Effector memory CD4-positive, alpha-beta T cell (primary cell): ENCODE measurements at places on chromosomes 11 and 22.

GRCh38 chr11:34926101-34926830 lies 9.8 kb downstream of the PDHX start:
- DNase-seq: no peak

- no peak for DNase-seq
Measured at GRCh38 chr11:83523676-83524075, 237.5 kb upstream of the CCDC90B start.

- DNase-seq: no peak
Measured at GRCh38 chr11:125464270-125464662, 31.8 kb downstream of the FEZ1 start.

GRCh38 chr11:126862664-126863243 lies 137.8 kb downstream of the KIRREL3 start:
- peak; percentile 2 for DNase-seq

- DNase-seq: no peak
Measured at GRCh38 chr11:128517451-128518230, 69.7 kb downstream of the ETS1 start.

GRCh38 chr22:28412109-28412508 lies 267.5 kb downstream of the TTC28 start:
- DNase-seq: no peak

- DNase-seq: no peak
Measured at GRCh38 chr22:50621948-50622722, 5.8 kb downstream of the ARSA start.

GRCh38 chr22:42950281-42950680 lies 64.7 kb downstream of the PACSIN2 start:
- DNase-seq: no peak

GRCh38 chr22:44702479-44703198 lies 635 bp downstream of the PRR5 start:
- DNase-seq: no peak

DNA sequence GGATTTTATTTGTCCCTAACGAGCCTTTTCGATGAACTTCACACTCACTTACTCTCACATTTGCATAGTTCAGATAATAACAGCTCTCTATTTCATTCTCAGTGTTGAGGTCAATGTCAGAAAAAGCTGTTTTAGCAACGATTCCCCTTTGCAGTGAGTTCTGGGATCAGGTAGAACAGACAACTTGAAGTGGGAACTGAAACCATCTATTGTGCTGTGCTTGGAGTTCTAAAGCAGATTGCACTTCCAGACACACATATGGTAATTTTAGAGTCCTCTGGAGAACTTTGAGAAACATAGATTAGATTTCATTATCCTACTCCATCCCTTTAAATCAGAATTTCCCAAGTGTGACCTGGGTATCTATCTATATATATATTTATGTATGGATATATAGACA lies 124.6 kb upstream of the BLID start:
- DNase-seq: no peak

DNA sequence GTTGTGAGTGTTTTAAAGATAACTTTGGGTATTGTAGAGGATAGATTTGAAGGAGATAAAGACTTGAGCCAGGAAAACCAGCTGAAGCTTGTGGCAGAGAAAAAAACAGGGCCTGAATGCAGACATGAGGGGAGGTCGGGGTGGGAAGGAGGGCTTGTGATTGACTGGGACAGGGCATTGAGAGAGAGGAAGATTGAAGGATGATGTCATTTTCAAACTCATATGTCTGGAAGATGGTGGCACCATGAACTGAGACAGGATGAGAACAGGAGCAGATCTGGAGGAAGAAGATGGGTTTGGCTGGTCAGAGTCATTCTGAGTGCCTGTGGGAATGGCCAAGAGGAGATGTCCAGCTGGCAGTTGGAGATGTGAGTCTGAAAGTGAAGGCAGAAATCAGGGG lies 14.7 kb downstream of the CSNK2A3 start:
- no peak for DNase-seq

DNA sequence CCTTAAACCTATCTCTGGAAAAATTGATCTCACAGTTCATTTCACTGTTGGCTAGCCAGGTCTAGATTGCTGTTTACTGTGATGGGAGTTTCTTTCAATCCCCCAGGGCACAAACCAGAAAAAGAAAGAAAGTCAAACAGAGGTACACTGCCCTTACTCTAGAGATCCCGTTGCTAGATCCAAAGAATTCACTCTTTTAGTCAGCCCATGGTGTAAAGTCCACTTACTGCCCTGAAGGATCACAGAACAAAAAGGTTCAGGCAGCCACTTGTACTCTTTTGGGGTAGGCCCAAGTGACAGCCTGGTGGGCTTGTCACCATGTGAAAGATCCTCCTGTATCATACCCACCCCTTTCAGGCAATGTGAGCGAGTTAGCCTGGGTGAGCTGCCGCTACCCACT lies 162.6 kb upstream of the CCDC179 start:
- no peak for DNase-seq

DNA sequence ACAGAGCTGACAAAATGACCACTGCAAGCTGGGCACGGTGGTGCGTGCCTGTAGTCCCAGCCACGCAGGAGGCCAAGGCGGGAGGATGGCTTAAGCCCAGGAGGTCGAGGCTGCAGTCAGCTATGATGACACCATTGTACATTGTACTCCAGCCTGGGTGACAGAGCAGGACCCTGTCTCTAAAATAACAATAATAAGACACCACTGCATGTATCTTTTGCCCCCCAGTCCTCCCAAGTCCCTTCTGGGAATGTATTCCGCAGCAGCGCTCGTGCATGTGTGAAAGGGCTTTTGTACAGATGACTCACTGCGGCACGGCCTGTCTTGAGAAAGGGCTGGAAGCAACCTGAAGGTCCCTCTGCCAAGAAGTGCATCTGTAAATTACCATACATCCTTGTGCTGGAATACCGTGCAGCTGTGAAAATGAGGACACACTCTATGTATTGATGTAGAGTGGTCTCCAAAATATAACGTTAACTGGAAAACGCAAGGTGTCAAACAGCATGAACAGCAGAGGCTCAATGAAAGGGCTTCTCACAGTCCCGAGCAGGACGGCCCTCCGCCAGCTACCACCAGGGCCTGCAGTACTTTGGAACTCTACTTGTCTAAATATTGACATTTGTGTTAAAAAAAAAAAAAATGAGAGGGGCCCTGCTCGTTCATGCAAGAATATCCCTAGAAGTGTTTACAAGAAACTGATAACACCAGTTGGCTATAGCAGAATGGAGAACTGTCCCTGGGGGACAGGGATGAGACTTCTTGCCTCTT lies 9.0 kb upstream of the CDC42EP2 start:
- no peak for DNase-seq

GRCh38 chr11:127576210-127576609 lies 575.6 kb upstream of the KIRREL3 start:
- no peak for DNase-seq

DNA sequence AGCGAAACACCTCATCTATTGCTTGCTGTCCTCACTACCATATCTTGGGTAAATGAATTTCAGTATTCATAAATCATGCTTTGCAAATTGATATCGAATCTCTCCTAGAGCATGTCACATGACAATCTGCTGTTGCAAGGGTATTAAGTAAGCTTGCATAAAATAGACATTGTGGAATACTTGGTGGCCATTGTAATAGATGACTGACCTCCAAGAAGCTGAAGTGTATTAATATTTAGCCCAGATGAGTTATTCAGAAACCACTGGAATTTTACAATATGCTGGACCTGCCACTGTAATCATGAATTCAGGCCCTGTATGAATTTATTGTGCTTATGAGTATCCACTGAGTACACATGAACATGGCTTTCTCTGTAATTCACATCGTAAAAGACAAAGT lies 289.7 kb upstream of the ARHGAP42 start:
- DNase-seq: no peak

GRCh38 chr11:27651711-27652110 lies 48.5 kb downstream of the BDNF start:
- no peak for DNase-seq

DNA sequence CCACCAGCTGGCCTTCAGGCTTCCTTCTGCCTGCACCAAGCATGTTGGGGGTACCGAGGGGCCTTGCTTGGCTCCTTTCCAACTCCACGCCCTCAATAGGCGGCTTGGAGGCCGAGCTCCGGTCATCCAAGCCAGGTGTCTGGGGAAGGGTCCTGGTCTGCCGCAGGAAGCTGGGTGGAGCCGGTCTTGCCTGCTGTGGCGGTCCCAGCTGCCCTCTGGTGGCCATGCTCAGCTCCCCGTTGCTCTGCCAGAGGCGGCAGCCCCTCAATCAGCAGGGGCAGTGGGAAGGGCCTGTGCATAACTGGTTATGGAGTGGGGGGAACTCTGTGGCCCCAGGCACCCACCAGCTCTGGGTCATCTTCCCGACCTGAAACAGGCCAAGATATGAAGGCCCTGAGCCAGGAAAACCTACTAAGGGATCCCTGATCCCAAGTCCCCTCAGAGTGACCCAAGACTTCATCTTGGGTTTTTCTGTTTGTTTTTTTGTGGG lies 3.2 kb downstream of the ARVCF start:
- DNase-seq: no peak

GRCh38 chr11:70440206-70440605 lies 41.9 kb downstream of the CTTN start:
- DNase-seq: no peak

- no peak for DNase-seq
Measured at GRCh38 chr11:128464878-128465450, 122.4 kb downstream of the ETS1 start.

- no peak for DNase-seq
Measured at GRCh38 chr11:88231894-88232482, 56.7 kb upstream of the RAB38 start.

GRCh38 chr22:37484480-37485394 lies 1.4 kb downstream of the MFNG start:
- DNase-seq: peak; percentile 77

DNA sequence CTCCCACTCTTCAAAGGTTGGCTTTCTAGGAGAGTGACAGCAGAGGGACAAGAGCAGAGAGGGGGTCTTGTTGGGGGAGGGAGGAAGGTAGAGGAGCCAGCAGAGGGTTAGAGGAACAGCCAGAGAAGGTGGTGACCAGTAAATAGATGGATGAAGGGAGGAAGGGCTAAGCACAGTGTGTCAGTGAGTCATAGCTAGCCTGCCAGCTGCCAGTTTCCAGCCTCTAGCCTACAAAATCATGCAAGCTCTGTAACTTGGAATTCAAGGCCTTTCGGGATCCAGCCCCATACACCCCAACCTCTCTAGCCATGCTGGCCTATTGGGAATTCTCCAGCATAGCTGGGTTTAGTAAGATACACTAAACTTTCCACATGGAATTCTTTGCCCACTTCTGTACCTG lies 147.4 kb upstream of the TEAD1 start:
- no peak for DNase-seq

- no peak for DNase-seq
Measured at GRCh38 chr22:39719559-39720450, 149.3 kb downstream of the CACNA1I start.

GRCh38 chr11:101528541-101528940 lies 55.3 kb downstream of the TRPC6 start:
- DNase-seq: no peak

- peak; percentile 55 for DNase-seq
Measured at GRCh38 chr11:128716661-128717210, 22.9 kb downstream of the FLI1 start.

DNA sequence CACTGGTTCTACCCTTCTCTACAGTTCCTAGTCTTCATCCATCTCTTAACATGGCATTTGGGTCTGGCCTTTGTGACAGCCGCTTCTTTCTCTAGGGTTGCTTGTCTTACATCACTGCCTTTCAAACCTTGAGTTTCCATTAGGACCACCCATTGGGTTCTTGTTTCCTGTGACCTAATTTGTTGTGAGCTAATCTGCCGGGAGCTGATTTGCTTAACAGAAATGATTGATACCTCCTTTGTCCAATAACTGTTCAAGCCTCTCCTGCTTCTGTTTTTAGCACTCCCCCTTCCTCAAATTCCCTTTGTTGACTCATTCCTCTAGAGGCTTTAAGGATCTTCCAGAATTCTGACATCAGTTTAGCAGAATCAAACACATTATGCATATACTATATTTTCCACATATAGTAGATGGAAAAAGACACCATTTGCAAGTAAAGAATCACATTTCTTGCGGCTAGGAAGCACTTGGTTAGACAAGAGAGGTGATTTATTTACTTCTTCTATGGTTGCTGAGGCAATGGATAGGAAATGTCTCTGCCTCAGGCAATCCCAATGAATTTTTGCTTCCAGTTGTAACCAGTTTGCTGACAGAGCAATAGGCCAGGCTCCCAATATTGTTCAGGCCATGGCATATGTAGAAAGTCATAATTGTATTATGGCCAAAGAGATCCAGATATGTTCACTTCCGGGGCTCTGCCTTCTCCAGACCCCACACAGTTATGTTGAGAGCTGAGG lies 130.7 kb downstream of the SNX19 start:
- DNase-seq: no peak

DNA sequence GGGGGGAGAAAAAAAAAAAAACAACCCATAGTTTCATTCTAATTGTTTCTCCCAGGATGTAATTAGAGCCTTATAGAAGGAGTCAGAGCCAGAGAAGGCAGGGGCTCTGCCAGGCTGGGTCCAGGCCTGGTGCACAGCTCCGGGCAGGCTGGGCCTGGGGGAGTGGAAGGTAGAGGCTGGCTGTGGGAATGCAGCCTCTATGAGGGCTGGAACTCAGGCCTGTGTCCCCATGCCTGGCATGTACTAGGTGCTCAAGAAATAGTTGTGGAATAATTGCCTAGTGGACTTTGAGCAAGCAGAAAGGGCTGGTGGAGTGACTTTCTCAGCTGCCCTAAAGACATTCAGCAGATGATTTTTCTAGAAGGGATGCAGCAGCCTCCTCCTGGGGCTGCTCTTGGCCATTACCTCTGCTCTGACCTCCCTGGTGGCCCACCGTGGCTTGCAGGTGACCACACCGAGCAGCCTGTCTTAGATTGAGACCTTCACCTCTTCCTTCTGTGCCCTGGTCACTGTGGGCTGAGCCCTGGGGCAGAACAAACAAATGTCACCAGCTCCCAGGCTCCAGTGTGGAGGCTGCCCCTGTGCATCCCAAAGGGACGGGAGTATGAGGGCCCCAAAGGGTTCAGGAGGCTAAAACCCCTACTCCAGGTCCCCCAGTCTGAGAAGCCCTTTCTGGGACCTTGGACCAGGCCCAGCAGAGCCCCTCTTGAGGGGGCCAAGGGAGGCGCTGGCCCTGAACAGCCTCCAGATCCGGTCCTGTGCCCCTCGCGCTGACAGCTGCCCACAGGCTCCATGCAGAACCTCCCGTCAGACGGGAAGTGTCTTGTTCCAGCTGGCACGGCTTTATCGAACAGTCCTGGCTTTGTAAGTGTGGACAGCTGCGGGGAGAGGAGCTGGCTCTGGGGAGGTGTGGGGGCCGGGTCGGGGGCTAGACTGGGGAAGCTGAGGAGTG lies 18.8 kb downstream of the MYEOV start:
- no peak for DNase-seq
